ENCODE measurements at places on chromosomes 1 and 21. TPM values are rescaled to one million over a fixed set of nuclear protein-coding genes. Genes with fewer than 3 reads are reported as not detected.

DNA sequence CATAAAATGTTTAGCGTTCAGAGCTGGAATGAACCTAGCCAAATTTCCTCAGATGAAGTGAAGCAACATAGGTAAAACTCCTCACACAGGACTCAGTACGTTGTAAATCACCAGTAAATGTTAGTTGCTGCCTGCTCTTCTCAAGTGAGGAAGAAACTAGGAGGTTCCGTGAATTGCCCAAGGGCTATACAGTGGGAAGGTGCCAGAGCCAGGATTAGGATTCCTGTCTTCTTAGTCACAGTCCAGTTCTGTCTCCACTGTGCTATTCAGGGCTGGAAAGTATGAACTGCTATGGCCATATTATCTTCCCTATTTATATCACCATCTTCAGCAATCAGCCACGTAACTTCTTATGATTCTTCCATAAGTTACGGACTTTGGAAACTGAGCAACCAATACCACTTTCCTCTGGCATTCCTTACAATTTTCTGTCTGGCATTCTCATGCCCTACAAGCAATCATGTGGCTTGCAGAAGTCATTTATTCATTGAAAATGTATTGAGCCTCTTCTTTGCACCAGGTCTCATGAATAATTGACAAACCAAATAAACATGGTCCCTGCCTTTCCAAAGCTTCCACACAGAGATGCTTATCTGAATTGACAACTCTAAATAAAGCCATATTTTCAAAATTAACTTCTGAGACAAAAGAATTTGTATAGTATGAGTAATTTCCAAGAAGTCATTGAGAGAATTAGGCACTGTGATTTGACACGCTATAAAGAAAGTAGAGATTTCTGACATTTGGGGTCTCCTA lies 271.6 kb upstream of the SGIP1 start:
- DNase-seq = no peak

Gene LCE2A
- not detected for total RNA-seq

Gene LDLRAD2
- total RNA-seq = 0.80 TPM

Gene TMEM39B
- total RNA-seq = 9.9 TPM

DNA sequence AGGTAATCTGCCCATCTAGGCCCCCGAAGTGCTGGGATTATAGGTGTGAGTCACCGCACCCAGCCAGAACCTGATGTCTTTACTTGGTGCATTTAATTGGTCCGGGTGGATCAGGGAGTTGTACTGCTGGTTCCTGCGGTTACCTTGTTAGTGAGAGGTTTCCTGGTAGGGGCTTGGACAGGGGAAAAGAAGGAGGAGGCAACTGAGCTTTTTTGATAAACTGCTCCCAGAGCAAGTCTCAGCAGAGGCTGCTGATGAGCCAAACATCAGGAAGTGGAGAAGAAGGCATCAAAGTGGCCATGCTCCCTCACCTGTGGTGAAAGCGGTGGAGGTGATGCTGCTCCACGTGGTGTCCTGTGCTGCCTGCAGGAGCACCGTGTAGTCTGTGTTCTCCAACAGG lies 161.5 kb upstream of the KIAA0040 start:
- DNase-seq = no peak

DNA sequence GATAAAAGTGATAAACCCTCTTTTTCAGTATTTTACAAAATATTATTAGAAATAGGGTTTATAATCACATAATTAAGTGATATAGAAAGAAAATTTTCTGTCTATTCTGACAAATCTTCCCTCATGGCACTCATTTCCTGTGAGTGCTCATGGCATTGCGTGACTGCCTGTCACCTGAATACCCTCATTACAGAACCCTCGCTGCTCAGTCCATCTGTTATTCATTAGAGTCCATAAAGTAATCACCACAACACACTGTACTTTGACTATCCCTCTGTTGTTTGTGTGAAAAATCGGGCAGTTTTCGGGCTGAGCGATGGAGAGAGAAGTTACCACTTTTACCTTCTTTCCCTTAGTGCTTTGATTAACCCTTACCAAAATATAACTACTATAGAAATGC lies 100.4 kb upstream of the BRINP3 start:
- DNase-seq = no peak

- peak; percentile 54 for DNase-seq
Measured at GRCh38 chr1:157948312-157949073, 45.0 kb upstream of the KIRREL1 start.

GRCh38 chr21:25890001-25890400 lies 155.2 kb downstream of the GABPA start:
- no peak for DNase-seq

Gene CD53
- total RNA-seq = 39.3 TPM

DNA sequence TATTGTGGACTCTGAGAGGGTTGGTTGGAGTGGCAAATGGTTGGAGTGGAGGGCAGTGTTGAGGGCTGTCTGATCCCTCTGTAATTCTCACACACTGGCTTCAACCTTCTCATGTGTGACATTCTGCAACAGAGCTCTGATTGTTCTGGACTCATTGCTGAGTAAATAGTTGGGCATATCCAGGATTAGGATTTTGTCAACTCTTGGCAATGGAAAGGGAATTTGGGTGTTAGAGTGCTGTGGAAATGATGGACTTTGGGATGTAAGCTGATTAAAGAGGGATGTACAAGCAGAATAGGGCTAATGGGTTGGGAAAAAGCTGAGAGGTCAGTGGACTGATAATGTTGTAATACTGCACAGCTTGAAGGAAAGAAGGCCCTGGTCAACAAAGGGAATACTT lies 16.5 kb downstream of the TLCD4 start:
- no peak for DNase-seq

DNA sequence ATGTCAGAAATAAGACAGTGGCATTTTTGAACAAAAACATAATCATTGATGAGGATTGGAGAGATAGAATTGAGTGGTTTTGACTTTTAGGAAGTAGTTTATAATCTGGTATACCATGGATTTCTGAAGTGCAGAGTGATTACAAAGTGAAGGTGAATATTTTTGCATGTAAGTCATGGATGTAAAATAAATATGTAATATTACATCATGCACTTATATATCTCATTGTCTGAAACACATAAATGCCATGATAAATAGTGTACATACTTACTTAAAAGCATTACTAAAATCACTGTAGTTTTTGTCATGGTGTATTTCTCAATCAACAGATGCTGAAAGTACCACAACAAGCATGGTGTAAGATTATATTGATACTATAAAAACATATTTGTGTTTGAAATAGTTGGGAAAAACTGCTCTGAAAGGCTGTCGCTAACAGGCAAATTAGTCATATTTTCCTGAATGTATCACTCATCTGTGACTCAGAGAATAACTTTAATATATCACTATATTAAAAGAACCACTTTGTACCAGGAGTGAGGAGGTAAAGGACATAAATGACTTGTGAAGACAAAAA lies 24.8 kb upstream of the RGS18 start:
- no peak for DNase-seq

Gene IL20
- total RNA-seq = not detected
